ENCODE measurements at places on chromosomes 7 and 10.
A peak's percentile ranks its signal among the peaks of the same experiment; 100 is the strongest.

GRCh38 chr7:26307226-26307625 is 15.6 kb downstream of the SNX10 start:
- no peak for DNase-seq

GRCh38 chr7:64574540-64575099 is 11.7 kb upstream of the ZNF680 start:
- peak; percentile 53 for DNase-seq

- no peak for DNase-seq
Observed at GRCh38 chr10:22593636-22594198, 120.7 kb downstream of the PIP4K2A start.

- DNase-seq: no peak
Observed at GRCh38 chr10:78528749-78529204, 495.1 kb downstream of the RPS24 start.

DNA sequence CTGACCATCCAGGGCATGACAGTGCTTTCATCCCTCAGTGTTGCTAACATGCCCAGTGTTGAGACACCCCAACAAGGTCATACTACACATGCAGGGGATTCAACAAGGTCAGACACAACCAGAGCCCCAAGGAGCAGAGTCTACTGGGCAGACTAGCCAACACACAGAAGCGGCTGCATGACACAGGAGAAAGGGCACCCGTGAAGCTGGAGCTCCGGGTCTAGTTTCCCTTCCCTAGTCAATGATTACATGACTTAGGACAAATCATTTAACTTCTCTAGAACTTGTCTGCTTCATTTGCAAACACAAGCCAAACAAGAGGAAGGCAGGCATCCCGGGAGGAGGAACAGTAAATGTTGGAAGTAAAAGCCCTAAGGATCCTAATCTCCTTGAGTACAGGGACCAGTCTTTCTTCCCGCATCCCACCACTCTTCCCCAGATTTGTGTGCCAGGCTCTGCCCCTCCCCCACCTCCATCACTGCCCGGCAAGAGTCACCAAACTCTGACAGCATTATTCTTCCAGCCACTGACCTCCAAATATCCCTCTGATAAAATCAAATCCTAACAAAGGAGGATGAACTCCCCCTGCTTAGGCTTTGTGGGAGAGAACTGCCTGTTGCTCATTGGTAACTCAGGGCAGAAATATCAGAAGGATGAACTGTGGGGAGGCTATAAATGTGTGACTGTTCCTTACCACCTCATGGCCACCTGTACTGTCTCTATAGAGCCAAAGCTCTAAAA is 104.3 kb downstream of the KCNMA1 start:
- no peak for DNase-seq

GRCh38 chr7:81645435-81645834 is 124.4 kb downstream of the HGF start:
- DNase-seq: no peak

DNA sequence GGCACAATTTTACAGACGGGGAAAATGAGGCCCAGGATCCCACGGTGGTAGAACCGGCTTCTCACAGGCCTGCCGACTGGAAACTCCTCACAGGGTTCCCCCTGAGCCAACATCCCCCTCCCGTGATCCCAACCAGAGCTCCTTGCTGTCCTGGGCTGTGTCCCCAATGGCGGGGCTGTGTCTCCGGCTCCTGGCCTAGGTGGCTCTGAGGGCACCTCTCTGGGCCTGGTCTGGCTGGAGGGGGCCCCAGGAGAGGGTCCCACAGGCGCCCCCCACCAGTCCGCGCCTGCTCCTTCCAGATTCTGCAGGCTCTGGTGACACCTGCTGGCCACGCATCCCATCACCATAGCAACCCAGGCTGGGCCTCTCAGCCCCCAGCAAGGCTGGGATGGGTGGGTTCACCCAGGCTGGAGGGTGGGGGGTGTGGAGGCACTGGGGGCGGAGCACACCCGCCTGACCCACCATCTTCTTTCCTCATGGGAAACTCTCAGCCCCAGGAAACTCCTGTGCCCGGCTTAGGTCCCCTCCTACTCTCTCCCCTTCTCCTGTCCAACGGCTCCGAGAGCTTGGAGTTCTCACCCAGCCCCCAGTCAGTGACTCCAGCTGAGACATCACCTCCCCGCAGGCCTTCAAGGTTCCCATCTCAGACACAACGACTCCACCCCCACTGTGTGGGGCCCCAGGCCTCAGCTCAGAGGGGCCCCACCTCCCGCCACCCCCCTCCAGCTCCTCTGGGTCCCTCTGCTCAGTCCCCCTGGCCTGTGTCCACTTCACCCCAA is 27.1 kb upstream of the TNRC18 start:
- DNase-seq: peak; percentile 85

GRCh38 chr10:88209231-88209630 is 345.8 kb downstream of the PTEN start:
- DNase-seq: no peak

DNA sequence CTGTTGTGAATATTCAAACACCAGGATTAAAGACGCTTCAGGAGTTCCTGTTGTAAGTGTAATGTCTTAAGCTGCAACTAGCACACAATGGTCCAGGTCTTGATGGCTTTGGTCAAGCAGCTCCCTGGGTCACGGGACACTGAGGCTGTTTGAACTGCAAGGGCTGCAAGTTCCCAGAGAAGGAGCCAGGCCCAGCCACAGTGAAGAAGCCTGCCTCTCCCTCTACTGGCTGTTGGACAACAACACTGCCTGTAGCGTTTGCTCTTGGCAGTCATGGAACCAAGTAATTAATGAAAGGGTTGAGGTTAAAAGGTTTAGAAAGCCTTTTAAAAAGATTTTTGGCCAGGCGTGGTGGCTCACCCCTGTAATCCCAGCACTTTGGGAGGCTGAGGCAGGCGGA is 31.9 kb upstream of the GUSB start:
- peak; percentile 52 for DNase-seq

- DNase-seq: peak; percentile 25
Observed at GRCh38 chr10:106799776-106800175, 364.7 kb downstream of the SORCS1 start.

- DNase-seq: no peak
Observed at GRCh38 chr10:89305766-89306433, 4.1 kb downstream of the IFIT2 start.

All from common myeloid progenitor, CD34-positive (primary cell).